Spinal cord (tissue), 10 donors: ENCODE measurements at places on chromosomes 2 and 18.
A peak's percentile ranks its signal among the peaks of the same experiment; 100 is the strongest.

DNA sequence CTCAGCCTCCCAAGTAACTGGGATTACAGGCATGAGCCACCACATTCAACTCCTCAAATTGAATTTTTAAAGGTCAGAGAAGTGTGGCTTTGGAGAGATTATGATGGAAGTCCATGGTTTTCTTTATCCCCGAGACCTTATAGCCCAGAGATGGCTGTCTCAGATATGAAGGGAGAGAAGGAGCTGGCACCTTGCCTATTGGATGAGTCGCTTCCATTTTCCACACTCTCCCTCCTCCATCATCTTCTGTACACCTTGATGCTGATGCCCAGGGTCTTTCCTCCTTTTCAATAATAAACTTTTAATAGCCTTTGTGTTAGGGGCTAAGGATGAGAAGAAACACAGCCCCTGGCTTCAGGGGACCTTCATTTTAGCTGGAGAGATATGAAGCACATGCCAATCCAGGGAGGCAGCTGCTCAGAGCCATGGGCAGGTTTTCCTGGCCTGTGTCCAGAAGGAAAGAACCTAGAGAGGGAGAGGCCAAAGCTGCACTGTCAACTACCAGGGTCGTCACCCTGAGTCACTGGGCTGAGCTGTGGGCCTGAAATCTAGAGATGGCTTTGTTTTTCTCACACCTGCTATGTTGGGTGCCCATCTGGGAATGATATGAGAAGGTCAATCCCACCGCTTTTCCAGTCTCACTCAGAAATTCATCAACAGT lies 146.0 kb upstream of the SERTAD2 start:
- DNase-seq, result no peak

GRCh38 chr18:79227621-79228020 lies 158.4 kb downstream of the ATP9B start:
- no peak for DNase-seq

- DNase-seq, result no peak
These were observed 289.9 kb downstream of the ZEB2 start for GRCh38 chr2:144230033-144230432.

GRCh38 chr2:224924631-224925030 lies 117.6 kb downstream of the DOCK10 start:
- no peak for DNase-seq

GRCh38 chr2:187338679-187339121 lies 109.4 kb downstream of the CALCRL start:
- no peak for DNase-seq

DNA sequence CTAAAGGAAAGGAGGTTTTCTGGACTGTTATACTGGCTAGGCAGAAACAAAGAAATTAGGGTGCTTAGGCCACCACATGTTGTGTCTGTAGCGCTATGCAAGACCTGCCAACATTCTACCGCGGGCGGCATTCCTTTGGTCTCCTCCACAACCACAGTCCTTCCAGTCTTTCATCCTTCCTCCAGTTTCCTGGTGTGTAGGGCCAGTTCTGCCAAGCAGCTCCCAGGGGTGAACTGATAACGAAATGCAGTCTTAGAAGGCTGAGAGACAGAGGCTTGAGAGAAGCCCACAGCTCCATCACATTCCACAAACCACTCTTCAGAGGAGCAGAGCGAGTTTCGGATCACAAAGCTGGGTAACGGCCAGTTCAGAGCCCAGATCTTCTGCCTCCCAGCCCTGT lies 19.5 kb upstream of the CXXC1 start:
- DNase-seq, result no peak

- DNase-seq, result no peak
These were observed 5.2 kb downstream of the SKOR2 start for GRCh38 chr18:47246027-47246971.

DNA sequence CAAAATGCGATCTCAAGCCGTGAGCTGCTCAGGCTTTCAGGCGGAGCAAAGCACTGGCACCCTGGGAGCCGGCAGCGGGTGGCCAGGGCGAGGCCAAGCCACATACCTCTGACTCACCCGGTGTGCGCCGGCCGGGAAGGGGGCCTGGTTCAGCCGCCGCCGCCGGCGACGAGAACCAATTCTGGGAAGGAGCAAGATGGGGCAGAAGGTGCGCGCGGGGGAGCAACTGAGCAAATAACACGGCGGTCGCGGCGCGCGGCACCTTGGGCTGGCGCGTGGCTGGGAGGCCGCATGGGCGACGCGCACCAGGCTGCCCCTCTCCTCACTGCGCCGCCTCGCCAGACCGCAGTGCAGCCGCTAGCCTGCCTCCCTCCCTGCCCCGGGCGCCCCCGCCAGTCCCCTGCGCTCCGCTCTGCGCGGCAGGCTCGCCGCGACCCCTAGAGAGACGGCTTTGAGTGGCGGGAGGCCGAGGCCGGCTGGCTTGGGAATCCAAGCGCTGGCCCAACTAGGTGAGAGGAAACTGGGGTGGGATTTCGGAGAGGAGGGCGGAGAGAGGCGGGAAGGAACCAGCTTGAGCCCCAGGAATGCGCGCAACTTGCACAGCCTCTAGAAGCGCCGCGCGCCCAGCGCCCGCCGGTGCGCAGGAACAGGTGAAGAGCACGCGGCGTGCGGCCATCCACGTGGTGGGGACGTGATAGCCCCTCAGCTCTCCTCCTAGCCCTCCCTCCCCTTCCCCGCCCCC lies 3.2 kb downstream of the NRP2 start:
- DNase-seq, result peak; percentile 81

DNA sequence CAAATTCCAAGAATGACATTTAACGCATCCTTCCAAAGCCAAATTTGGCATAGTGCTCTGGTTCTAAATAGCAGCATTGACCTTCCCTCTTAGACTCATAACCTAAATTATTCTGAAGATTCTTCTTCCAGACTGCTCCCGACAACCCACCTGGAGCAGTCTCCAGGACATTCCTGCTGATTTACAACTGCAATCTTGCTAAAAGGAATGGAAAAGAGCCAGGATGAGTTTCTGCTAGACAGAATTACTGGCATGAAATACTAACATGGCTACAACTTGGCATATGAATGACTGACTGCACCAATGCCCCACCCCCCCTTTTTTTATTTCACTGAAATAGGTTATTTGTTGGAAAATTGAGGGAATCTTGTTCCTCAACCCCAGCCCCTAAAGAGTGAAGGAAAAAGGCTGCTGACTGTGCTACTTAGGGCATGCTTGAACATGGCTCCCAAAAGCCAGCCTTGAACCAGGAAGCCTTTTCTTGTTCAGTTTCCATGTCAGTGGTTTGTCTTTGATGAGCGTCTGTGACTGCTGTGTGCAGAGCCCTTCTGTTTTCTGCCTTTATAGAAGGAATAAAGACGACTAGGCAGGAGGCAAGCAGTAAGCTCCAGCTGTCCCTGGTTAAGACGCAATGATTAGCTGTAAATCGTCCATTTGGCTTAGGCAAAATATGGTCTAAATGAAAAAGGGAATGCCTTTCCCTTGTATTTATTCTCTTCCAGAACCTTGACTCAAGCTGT lies 47.4 kb upstream of the ITGB6 start:
- peak; percentile 70 for DNase-seq

- DNase-seq, result no peak
These were observed 17.4 kb downstream of the OSBPL1A start for GRCh38 chr18:24380163-24380747.

GRCh38 chr2:112483042-112483473 lies 1.1 kb downstream of the TTL start:
- DNase-seq, result no peak

DNA sequence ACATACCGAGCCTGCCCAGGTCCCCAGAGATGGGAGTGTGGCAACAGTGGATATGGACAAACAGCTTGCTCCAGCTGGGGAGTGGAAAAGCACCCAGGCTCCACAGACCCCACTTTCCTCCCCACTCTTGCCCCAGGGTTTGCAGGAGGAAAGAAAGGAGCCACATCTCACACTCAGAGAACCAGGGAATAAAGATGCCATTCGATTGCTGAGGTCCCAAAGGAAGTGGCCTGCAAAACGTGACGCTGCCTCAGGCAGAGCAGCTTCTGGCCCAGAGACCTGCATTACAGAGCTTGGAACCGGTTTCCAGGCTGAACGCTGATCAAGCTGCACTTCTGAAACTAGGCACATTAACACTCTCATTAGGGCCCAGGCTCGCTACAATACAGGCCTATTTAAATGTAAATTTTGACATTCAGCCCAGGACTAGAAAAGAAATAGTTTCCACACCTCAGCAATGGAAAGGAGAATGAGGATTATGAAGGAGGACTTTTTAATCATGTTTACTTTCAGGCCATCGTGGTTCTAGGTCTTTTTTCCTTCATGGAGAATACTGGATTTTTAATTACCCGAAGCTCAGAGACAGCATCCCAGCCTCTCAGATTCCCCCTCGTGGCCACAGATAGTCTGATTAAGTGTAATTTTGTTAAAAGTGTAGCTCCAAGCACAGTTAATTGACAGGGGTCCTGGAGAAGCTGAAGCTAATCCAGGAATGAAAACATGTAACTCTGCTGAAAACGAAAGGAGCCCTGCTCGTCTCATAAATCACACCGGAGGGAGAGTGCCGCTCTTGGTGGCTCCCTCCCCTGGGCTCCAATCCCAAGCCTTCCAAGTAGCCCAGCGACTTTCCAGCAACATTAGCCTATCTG lies 221.3 kb upstream of the RAB6C start:
- no peak for DNase-seq

GRCh38 chr2:29607038-29607420 lies 314.4 kb downstream of the ALK start:
- DNase-seq, result no peak

DNA sequence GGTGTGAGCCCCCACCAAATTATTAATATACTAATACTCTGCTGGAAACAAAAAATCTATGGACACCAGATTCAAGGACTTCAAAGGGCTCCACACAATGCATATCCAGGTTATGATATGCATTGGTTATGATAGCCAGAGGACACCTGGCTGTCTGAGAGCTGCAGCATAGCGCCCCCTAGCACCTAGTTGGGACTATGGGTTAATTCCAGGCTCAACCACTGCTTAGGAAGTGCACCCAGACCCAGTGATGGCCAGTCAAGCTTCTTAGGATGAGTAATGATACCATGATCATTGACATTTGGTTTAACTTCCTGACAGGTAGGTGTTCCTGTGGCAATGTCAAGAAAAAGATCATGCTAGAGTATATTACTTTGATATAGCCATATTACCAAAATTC lies 3.8 kb upstream of the FRZB start:
- no peak for DNase-seq

- no peak for DNase-seq
These were observed 31.8 kb downstream of the HDAC4 start for GRCh38 chr2:239368906-239369552.

- no peak for DNase-seq
These were observed 343.5 kb upstream of the FANCL start for GRCh38 chr2:58584606-58585118.

DNA sequence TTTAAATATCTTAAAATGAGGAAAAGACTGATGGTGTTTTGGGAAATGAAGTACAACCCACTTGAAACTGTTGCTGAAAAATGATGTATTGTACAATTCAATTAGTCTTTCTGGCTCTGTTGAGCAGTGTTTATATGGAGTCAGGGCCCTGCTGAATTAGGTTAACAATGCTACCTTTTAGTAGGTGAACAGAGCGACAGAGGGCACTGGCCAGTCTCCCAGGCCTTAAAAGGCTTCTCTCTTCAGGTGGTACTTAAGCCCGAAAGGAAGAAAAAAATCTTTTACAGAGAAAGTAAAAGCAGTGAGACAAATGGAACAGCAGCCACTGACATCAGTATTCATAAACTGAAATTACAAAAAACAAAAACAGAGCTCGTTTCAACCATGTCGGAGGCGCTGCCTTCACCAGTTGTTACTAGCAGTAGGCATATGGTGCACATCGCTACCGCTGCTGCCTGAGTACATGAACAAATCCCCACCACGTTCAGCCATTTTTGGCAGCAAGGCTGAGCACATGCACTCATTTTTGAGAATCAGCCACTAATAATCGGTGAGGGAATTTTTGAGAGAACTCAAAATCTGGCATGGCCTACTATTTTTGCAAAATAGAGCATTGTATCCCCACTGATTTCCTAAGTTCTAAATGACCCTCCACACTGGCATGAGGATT lies 91.8 kb downstream of the PLEKHM3 start:
- no peak for DNase-seq

DNA sequence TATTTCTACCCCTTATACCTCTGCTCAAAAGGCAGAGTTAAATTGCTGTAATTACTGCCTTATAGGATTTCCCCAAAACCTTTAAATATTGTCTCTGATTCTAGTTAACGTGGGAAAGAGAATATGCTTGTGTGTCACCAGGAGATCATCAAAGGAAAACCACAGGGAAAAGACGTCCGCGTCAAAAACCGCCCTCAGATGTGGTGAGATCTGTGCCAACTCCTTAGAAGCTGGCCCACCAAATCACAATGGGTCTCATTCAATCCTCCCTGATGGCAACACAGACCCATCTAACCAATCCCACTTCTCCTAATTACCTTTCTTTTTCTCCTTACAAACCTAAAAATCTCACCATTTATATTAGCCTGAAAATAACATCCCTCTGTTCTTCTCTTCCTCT lies 25.4 kb downstream of the VPS54 start:
- DNase-seq, result no peak

- no peak for DNase-seq
These were observed 111.2 kb downstream of the MYO5B start for GRCh38 chr18:50083708-50084107.

DNA sequence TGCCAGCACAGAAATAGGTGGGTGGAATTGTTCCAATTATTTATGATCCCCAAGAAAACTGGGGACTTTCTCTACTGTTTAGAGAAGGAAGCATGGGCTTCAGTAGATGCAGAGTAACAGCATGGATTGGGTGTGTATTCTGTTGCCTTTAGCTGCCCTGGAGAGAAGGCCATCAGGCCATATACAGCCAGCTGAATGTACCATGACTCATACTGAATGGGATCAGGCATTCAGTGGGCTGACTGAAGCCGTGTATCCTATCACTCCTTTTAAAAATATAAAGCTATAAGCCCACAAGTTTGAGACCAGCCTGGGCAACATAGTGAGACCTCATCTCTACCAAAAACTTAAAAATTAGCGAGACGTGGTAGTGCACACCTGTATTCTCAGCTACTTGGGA lies 16.7 kb upstream of the PLEKHM3 start:
- no peak for DNase-seq

DNA sequence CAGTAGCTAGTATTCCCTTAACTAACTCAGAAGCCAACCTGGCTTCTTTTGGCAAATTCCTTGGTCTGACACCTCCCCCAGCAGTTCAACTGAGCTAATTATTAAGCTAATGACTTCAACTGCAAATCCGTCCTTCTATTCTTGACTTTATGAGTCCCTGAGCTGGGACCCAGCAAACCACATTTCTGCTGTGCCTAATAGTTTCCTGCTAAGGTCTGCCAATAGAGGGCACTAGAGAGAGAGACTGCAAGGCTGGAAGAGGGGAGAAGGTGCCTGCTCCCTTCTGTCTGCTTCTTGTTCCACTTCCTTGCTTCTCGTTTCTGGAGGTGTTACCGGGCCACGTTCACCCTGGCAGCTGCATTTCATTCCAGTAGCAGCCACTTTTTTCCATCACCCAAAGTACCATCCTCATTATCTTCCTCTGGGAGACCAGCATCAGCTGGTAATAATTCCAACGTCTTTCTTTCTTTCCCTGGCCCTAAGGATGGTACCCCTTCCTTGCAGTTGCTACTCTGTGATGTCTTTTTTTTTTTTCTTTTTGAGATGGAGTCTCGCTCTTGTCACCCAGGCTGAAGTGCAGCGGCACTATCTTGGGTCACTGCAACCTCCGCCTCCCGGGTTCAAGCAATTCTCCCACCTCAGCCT lies 352.0 kb downstream of the TNS1 start:
- peak; percentile 74 for DNase-seq

GRCh38 chr2:20506201-20506685 lies 59.4 kb downstream of the RHOB start:
- no peak for DNase-seq
